ENCODE measurements at places on chromosomes 3 and 15.

DNA sequence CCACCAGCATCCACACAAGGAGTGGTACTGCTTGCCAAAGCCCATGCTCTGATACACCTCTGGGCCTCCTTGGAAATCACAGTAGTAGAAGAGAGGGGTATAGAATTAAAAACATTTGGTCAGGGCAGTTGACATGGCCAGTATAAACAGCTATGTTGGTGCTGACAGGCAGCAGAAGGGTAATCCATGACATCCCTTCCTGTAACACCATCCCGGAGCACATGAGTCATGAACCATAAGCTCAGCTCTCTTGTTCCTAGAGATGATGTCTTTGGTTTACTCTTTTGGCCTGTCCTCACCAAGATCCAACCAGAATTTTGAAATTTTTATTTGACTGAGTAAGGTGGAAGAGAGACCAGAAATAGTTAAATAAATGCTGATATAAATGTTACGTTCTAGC is 132.6 kb upstream of the CTDSPL start:
- DNase-seq, result no peak

DNA sequence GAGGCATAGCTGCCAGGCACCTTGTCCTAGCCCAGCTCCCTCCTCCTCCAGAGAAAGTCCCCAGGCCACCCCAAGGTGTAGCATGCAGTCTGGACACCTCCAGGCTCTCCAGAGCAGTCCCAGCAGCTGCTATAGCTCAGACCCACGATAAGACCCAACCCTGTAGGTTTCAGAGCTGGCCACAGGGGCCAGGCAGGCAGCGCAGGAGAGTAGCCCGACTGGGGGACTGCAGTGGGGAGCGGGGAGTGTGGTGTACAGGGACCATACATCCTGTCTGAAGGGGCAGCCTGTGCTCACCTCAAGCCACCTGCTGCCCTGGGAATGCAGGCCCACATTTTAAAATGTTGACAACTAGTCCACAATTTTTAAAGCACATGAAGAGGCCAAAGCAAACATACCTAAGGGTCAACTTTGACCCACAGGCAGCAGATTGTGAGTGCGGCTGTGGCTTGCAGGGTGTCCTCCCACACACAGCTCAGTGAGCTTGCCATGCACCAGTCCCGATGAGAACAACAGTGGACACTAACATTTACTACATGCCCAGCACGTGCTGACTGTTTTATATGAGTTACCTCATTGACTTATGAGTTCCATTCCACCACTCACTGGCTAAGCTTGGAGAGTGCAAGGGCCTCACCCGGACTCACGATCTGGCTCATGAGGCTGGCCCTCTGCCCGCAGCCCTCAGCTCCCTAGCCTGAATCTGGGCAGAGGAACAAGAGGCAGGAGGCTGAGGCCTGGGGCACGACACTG is 81.4 kb downstream of the DNAJB8 start:
- DNase-seq, result no peak

GRCh38 chr3:24220859-24221657 is 273.6 kb downstream of the THRB start:
- DNase-seq, result no peak

DNA sequence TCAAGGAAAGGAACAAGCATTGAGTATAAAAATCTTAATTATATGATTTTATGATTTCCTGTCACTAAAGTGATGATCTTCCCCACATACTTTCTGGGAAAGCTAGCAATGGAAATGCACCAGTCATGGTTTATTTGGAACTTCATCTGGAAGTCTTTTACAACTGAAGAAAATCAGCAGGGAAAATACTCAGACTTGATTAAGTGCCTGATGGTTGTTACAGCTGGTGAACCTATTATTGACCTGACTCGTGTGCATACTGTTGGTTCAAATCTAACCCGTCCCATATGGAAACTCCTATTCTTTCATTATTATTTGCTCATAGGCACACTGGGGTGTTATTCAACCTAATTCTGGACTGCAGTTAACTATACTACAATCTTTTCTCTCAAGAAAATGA is 701.8 kb upstream of the CCDC54 start:
- no peak for DNase-seq

- no peak for DNase-seq
Observed at GRCh38 chr3:34132069-34132692, 333.8 kb downstream of the PDCD6IP start.

DNA sequence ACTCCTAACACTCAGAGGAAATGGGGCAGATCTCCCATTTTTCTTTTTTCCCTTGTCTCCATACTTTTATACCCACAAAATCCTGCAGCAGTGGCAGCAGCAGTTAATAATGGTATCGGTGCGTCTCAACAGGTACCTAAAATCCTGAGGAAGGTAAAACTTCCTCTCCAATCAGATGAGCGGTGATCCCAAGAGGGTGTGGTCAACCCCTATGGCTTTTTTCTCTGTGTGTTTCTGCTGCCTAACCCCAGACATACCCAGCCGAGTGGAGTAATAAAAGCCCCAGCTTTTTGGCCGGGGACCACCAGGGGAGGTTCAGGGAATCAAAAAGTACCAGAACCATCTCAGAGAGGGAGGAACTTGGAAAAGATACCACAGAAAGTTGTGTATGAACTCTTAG is 9.1 kb downstream of the GK5 start:
- no peak for DNase-seq

GRCh38 chr3:60967141-60967540 is 284.1 kb downstream of the FHIT start:
- no peak for DNase-seq

- no peak for DNase-seq
Observed at GRCh38 chr3:49804141-49805041, 1.3 kb downstream of the INKA1 start.

- no peak for DNase-seq
Observed at GRCh38 chr3:47342151-47342550, 38.7 kb upstream of the PTPN23 start.

- DNase-seq, result no peak
Observed at GRCh38 chr3:97138914-97139541, 324.6 kb downstream of the EPHA6 start.

DNA sequence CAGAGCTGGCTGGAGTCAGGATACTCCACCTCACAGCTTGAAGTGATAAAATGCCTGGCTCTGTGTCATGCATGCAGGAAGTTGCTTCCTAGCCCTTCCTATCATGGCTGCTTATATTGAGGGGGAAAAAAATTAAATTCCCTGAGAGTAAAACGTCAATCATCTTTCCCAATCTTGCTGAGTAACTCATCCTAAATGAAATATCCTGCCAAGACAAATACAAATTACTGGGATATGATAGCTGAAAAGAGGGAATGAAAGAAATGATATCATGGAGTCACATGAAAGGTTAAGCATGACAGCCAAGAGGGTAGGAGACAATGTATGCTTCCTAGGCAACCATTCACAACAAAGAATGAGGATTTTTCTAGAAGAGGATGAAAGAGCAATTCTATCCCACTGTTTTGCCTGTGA is 110.6 kb downstream of the ABI3BP start:
- DNase-seq, result no peak

GRCh38 chr3:110397115-110397514 is 674.5 kb upstream of the NECTIN3 start:
- DNase-seq, result no peak

DNA sequence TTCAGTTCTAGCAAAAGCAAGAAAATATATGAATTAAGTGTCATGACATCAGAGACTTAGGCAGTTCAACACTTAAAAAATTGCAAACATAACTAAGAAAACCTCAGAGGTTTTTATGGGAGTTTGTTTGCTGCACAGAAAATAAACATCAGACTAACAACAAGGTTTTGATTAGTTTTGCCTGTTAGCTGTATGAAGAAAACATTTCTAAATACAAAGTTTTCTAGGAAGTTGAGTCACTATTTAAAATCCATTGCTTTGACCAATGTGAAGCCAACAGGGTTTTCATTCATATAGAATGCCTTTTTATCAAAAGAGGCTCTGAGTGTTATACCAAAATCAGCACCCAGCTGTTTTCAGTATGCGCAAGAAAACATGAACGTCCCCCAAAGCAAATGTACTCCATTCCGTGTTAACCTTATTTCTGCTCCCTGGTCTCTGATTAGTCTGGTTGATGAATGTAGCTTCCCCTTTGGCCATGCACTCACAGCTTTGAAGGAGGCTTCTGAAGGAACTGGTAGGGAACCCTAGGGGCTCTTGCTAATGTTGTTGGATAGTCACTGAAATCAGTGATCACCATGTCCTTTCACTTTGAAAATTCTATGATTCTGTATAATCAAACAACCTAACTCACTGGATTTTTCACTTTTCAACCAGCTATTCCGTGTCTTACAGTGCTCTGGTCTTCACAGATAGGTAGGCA is 89.6 kb upstream of the TSEN2 start:
- no peak for DNase-seq

DNA sequence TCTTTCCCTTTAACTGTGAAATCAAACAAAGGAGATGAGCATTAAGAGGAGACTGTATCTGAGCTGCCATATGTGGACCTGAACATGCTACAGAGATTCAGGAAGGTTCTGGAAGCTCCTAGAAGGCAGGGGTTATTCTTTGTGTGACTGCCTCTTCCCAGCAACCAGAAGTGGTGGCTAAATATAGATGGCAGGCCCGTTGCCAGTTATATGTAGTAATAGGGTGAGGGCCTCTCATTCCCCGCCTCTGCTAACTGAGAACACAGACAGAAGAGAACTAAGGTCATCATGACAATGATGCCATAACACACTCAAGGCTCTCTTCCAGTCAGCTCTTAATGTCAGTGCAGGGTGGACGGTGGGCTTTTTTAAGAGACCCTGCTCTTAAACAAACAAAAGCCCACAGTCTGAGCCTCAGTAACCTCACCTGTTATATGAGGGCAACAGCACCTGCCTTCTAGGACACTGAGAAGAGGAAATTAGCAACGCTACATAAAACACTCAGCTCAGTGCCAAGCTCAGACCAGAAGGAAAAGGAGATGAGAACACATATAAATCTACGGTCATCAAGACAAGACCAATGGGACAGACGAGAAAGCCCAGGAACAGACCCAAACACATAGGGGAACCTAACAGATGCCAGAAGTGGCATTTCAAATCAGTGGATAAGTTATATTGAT is 22.3 kb downstream of the CFAP92 start:
- no peak for DNase-seq

DNA sequence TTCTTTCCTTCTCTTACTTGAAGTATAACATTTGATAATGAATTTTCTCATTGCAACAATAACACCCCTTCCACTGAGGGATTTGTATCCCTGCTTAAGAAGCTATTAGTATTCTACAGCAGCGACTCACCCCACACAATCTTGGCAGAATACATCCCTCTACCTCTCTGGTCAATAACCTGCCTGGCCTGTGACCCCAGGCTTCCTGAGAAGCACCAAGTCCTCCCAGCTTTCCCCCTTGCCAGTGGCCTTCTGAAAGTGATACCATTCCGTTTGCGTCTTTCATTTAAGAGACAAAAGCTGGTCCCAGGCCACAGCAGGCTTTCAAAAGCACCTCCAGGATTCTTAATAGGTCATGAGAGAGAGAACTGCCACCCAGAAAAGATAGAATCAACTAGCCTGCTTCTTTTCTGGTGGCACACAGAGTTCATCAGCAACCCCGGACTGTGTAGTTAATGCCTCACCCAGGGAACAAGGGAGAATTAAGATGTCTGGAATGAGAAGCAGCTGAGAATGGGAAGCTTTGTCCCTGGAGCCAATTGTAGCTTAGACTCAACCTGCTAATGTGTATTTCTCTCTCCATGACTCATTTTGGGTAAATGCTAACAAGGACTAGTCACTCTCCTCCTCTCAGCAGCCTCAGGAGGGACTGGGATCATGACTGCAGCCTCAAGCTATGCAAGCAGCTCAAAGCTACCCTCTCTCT is 101.0 kb upstream of the CPNE4 start:
- DNase-seq, result no peak

DNA sequence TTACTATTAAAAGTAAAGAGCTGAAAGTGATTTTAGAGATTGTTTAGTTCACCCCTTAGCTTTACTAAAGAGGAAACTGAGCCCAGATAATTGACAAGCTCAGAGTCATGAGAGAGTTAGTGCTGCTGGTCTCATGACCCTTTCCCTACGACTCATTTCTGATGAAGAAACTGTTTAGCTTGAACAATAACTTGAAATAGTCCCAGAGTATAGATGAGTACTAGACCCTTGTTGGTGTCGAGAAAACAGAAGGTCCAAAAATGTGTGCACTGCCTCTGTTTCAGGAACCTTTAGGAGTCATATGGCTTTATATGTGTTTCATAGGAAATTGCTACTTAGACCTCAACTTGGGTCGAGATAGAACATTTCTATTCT is 58.2 kb downstream of the IL16 start:
- DNase-seq, result no peak

- DNase-seq, result no peak
Observed at GRCh38 chr15:39783244-39783820, 691 bp upstream of the FSIP1 start.

DNA sequence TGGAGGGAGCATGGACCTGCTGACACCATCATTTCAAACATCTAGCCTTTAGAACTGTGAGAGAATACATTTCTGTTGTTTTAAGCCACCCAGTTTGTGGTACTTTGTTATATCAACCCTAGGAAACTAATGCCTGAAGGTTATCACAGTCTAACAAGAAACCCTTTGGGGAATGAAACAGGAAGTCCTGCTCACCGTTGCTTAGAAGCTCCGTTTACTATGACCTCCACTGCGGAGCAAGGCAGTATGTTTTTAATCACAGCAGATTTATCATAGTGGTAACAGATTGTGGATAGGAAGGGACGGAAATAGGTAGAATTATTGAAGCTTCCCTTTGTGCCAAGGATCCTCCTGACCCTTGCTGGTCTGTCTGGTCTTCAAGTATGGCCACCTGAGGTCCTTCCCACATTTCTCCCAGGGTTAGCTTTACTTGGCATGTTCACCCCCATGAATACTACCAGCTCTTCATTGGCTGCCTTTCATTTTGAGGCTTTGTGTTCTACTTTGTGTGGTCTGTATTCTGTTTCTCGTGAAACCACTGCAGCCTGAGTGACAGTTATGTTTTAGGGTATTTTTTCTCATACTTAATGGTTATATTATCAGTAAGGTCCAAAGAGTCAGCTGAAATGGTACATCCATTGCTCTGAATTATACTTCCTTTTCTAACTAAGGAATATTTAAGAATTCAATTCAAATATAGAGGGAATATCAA is 201.6 kb downstream of the CHST2 start:
- DNase-seq, result no peak

DNA sequence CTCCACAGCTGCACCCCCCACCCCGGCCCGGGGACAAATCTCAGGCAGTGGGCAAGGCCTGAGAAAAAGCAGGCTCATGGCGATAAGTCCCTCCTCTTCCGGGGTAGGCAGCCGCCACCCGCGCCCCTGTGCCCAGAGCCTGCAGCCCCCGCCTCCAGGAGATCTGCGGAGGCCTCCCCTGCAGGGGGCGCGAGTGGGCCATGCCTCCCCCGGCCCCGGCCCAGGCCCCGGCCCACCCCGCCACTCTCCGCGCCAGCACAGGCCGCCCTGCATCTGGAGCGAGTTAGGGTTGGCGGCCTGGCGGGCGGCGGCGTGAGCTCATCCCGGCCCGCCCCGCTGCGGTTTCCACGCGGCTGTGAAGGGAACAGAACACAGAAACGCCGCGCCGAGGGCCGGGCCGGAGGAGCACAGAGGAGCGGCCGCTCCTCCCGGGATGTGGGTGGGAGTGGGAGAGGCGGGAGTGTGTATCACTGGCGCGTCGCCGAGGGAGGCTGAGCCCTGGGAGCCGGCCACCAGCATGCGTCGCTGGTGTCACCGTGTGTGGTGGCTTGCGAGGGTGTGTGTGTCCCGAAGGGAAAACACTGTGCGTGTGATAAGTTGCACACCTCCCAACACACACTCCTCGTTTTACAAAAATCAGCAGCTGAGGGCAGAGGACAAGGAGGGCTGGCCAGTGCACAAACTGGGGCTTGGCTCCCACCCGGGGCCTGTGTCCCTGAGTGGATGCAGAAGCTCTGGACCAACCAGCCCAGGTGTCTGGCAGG is 17.2 kb downstream of the MYL3 start:
- DNase-seq, result peak; percentile 68

- no peak for DNase-seq
Observed at GRCh38 chr15:72873379-72874233, 90.0 kb upstream of the ADPGK start.
